ENCODE measurements at places on chromosomes 13 and 19.
A peak's percentile ranks its signal among the peaks of the same experiment; 100 is the strongest.

DNA sequence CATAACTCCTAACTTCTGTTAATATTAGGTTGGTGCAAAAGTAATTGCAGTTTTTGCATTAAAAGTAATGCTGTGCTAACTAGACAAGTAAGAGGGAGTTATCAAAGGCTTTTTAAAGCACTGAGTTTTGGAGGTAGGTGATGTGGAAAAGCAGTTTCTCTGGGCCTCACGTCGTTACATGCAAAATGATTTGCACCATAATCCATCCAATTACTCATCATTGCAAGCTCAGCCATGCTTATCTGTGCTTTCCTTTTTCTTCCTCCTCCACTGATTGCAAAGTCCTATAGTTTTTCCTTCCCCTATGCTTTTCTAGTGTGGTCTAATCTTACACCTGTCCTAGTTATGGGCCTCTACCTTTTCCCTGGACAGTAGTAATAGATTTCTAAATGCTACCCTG is 35.4 kb upstream of the INTS6 start:
- DNase-seq, result no peak

GRCh38 chr13:52903320-52903719 is 54.9 kb upstream of the PCDH8 start:
- no peak for DNase-seq

GRCh38 chr19:33063356-33063752 is 1.3 kb downstream of the RHPN2 start:
- no peak for DNase-seq

- DNase-seq, result no peak
Observed at GRCh38 chr13:66563076-66563475, 667.1 kb downstream of the PCDH9 start.

DNA sequence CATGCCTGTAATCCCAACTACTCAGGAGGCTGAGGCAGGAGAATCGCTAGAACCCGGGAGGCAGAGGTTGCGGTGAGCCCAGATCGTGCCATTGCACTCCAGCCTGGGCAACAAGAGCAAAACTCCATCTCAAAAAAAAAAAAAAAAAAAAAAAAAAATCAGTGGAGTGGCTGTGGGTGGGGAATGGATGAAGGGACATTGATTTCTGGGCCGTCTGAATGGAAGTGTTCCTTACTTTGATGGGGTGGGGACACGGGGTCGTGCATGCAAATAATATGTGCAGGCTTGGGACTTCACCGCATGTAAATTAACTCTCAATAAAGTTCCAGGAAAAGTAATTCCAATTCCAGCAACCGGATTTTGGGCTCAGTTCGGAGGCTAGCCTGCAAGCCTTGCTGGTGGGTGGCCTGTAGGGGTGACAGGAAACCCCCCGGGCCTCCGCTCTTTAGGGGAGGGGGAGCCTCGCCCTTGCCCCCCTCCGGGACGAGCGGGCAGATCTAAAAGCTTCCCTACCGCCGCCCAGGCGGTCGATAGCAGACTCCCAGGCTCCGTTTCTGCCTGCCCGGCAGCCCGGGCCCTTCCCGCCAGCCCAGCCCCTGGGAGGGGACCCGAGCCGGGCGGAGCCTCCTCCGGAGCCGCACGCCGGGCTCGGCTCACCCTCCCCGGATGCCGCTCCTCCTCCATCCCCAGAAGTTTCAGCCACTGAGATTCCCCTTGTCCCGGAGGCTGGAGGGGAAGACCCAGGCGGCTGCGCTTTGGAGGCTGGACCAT is 48.0 kb upstream of the ADGRE5 start:
- no peak for DNase-seq

DNA sequence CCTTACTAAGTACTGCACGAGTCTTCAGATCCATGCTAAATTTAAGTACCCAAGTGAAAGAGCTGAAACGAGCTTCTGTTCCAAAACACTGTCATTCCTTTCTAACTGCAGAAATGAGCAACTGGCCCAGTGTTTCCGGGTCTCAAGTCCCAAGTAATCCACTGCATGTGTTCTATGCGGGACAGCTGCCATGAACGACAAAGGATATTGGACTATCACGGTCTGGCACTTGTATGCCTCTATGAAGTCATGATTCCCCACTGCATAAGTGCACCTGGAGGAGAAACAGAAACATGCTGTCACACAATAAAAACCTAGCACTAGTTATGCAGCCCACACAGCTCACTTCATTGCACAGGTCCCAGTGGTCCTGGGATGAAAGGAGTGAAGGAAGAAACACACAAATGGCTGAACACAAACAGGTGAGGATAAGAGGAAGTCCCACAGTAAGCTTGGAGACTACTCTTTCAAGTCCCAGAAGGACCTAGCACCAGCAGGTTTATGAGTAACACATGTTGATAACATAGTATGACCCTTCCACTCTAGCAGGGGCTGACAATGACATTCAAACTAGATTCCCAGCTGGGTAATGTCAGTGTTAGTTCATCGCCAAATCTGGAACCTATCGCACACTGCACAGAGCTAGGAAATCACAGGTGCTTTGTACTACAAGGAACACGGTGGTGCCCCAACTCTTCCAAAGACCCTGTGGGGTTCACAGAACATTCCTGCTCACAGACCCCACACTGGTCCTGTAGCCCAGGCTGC is 11.3 kb downstream of the PCID2 start:
- no peak for DNase-seq

GRCh38 chr13:39373145-39373544 is 229.8 kb downstream of the LHFPL6 start:
- DNase-seq, result no peak

DNA sequence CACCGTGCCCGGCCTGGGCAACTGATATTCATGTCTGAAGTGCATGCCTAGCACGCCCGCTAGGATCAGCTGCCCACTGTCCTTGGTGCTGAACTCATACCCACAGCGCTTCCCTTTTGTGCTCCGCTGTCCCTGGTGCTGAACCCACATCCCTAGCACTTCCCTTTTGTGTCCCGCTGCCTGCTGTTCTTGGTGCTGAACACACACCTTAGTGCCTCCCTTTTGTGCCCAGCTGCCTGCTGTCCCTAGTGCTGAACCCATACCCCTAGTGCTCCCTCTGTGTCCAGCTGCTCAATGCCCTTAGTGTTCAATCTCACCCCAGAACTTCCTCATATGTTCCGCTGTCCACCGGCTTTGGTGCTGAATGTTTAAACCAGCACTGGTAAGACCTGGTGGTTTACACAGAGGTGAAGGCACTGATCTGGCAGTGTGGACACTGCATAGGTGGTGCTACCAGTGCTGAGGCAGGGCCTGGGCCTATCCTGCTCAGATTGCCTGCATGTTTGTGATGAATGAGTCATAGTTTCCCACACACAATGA is 26.3 kb upstream of the SIGLEC11 start:
- peak; percentile 61 for DNase-seq

GRCh38 chr19:29495091-29495490 is 30.7 kb upstream of the VSTM2B start:
- DNase-seq, result no peak

DNA sequence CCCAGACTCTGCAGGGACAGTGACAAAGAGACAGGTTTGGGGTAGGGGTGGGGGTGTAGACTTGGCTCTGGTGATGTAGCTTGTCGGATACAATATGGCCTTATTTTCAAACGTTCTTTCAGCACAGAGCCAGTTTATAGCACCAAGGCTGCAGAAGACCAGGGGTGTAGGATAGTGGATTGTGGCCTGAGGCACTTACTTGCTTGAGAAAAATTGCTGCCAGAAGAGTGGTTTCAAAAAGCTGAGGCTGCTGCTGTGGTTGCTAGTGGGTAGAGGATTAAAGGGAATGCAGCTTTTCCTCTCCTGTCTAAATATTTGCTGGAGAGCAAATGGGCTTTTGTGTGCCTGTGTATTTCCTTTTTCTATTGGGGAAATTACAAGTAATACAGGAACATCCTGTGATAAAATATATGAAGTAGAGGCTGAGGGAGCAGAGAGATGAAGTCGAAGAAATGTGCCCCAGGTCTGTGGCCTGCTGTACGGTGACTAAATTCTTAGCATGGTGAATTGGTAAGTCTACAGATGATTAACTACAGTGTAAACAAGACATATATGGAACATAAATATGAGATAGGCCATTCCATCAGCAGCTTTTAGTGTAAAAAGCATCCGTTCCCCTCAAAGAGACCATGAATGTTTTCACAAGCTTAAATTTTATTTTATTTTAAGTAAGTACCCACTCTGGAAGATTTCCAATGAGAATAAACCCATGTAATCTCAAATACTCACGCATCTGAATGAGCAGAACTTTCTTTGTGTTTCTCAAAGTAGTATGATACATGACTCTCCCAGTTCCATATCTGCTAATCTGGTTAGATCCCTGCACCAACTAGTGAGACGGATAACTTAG is 112.9 kb downstream of the LRCH1 start:
- DNase-seq, result peak; percentile 41

DNA sequence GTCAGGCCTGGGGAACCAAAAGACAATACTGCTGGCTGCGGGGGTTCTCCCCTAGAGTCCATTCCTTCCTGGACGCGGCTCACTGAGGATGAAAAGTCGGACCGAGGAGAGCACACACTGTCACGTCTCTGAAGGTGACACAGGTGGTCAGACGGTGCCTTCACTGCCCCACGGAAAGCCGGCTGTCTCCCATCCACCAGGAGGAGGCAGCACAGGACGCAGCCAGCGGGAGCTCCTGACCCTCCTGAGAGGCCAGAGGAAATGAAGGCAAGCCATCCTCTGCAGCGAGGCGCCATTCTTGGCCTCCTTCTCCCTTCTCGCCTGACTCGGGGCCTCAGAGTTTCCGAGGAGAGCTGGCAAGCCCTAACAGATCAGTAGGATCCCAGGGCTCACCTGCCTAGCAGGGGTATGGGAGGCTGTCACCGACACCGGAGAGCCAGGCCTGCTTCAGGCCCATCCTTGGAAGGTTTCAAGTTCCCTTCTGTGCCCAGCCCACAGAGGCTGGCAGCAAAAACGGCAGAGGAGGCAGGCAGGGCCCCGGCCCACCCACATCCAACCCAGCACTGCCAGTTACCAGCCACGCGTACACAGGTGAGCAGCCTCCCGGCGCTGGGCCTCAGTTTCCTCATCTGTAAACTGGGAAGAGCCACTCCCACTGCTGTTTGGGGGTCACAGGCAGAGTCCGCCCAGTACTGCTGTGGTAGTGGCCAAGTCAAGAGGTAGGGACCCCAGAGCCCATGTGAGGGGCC is 4.5 kb downstream of the REXO1 start:
- no peak for DNase-seq

DNA sequence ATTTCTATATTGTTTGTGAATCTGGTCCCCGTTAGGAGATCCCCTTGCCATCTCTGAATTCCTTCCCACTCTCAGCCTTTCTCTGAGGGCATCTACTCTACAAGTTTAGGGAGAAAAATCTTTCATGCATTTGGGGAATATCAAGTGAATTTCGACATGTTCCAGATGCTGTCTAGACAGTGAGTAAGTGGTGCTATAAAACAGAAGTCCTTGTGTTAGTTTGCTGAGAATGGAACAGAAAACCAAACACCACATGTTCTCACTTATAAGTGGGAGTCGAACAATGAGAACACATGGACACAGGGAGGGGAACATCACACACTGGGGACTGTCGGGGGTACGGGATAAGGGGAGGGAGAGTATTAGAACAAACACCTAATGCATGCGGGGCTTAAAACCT is 5.1 kb downstream of the OR7A10 start:
- DNase-seq, result no peak

- no peak for DNase-seq
Observed at GRCh38 chr13:97219226-97219625, 2.9 kb upstream of the MBNL2 start.

GRCh38 chr13:101181076-101181685 is 235.1 kb downstream of the NALCN start:
- DNase-seq, result no peak

- DNase-seq, result no peak
Observed at GRCh38 chr19:33426621-33427361, 53.3 kb downstream of the CEBPG start.

DNA sequence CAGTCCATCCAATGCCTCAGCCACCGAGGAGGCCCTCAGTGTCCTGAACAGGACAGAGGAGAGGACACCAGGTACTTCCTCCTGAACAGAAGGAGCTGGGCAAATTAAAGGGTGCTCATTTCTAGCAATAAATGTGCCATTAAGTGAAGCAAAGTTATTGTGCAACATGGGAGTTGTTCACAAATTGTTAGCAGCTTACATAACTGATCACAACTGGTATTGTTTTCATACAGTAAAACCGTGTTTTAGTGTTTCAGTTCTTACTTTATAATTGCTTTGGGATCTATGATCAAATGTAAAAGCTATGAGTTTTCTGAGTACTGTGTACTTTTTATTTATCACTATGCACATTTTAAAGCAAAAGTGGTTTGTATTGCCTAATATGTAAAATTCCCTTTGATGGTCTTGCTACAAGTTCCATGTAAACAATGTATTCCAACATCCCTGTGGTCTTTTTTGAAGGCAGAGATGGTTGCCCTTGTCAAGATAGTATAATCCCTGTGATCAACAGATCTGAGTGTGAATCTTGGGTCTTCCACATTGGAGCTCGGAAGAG is 263.1 kb downstream of the FGF14 start:
- DNase-seq, result no peak

DNA sequence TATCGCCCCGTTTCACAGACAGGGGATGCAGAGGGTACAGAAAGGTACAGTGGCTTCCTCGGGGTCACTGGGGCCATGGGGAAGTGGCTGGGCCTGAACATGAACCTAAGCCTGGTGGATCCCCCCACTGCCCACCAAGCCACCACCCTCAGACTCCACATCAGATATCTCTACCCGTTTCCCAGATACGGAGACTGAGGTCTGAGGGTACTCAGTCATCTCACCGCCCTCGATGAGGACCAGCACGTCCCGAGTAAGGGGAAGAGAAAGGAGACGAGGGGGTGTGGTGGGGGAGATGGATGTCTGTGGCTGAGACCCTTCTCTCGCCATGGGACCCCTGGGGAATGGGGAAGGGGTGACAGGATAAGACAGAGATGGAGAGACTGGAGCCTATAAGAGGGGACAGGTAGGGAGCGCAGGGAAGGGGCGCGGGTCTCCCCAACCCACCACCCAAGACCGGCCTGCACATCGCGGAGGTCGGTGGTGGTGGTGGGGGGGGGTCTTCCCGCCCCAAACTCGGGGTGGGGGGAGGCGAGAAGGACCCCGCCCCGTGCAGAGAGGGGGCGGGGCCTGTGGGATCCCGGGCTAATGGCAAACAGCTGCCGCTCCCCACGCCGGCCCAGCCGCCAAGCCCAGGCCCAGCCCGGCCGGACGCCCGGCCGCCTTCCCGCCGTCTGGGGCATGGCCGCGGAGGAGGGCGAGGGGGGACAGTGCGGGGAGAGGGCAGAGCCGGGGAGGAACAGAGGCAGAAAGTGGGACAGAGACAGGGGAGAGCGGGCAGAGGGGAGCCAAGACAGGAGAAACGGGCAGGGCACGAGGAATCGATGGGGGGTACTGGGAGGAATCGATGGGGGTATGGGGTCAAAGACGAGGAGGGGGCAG is 698 bp downstream of the KANK2 start:
- no peak for DNase-seq

- DNase-seq, result no peak
Observed at GRCh38 chr19:5149508-5149907, 180.6 kb downstream of the KDM4B start.

All from T-helper 2 cell (primary cell).